ENCODE measurements at places on chromosomes 2 and 18. TPM values are rescaled to one million over a fixed set of nuclear protein-coding genes. Genes with fewer than 3 reads are reported as not detected.

The MYCN gene
- total RNA-seq, result not detected

The TMEM37 gene
- total RNA-seq, result not detected

The SLC19A3 gene
- 0.18 TPM for total RNA-seq

The HK2 gene
- 62.4 TPM for total RNA-seq

The CNTNAP5 gene
- not detected for total RNA-seq

The FHL2 gene
- total RNA-seq, result 193 TPM

The CDK5R2 gene
- total RNA-seq, result 0.05 TPM

The METAP1D gene
- 7.2 TPM for total RNA-seq

The ANAPC1 gene
- total RNA-seq, result 62.0 TPM

The TMEM247 gene
- not detected for total RNA-seq

Data from smooth muscle cell of the umbilical artery (primary cell).